ENCODE measurements at places on chromosomes 1 and 21.

DNA sequence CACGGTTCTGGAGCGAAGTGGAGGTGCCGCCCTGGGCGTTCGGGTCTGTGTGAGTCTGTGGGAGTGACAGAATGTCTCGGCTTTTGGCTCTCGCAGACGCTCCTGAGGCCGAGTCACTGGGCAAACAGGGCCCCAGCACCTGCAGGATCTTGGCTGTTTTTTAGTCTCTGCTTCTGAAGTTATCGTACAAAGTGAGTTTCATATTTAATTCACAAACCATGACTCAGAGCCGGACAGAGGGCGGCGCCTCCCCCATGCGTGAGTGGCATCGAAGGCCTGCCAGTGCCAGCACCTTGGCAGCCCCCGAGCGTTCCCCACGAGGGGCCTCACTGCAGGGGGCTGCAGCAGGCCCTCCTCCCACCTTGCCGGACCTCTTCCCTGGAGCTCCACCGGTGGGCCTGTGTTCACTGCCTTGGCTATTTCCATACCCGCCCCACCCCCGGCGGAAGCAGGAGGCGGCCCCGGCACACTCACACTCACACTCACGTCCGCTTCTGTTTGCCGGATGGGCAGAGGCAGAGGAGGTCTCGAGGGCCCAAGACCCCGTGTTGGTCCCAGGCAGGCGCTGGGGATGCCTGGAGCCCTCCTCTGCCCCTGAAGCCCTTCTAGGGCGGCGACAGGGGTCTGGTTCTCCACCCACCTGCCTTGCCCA, 56.3 kb downstream of the MORN1 start:
- DNase-seq, result no peak

- DNase-seq, result no peak
Measured at GRCh38 chr1:164561007-164561406, 2.0 kb downstream of the PBX1 start.

DNA sequence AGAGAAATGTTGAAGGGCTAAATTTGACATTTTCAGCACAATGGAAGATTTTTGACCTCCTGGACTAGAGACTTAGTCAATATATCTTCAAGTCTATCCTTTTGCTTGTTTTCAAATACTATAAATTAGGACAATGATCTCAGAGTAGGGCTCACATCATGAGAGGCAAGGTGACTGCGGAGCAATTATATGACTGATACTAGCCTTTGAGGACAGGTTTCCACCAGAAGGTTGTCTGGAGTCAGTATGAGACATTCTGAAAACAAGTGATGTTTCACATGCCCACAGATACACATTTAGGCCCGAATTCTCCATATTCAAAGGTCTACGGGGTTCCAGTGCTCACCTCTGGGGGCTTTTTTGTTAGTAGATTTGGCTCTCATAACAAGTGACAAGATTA, 142.3 kb upstream of the SAMSN1 start:
- no peak for DNase-seq

GRCh38 chr21:42251654-42252324, 32.8 kb downstream of the ABCG1 start:
- no peak for DNase-seq

DNA sequence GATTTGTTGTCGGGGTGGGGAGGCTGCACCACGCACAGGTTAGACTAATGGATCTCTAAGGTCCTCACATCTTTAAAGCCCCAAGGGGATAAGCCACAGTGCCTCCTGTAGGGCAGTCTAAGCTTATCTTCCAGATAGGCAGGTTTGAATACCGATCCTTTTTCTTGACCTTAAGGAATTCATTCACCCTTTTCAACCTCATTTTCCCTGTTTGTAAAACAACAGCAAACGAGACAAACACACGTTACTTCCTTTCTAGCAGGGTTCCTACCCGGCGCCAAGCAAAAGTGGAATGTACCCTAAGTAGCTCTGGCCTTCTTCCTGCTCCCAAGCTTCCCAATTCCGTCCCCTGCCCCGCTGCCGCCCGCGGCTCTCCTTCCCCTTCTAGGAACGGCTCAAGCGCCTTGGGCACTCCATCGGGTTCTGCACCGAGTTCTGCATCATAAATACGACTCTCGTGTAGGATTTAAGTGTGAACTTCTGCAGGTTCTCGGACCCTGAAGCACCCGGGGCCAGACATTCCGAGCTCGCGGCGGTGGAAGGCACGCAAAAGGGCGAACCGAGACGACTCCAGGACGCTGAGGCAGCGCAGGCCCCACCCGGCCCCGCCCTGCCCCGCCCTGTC, 548 bp upstream of the CDC20 start:
- no peak for DNase-seq

DNA sequence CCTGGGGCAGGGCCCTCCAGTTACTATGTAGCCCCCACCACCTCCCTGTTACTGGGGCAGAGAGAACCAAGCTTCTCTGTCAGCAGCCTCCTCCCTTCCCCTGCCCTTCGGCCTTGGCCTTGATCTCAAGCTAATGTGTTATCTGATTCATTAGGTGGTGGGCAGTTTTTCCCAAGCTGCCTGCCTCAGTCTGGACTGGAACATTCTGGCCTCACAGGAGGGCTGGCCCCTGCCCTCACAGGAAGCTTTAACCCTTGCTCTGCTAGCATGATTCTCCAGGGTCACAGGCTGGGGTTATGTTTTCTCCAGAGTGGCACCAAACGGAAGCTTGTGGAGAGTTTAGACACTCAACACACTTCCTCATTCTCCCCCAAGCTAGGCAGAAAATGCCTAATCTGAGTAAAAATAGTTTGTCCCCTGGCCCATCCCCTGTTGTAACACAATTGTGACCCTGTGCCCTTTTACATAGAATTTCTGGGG, 37.2 kb upstream of the SLC6A9 start:
- DNase-seq, result no peak

DNA sequence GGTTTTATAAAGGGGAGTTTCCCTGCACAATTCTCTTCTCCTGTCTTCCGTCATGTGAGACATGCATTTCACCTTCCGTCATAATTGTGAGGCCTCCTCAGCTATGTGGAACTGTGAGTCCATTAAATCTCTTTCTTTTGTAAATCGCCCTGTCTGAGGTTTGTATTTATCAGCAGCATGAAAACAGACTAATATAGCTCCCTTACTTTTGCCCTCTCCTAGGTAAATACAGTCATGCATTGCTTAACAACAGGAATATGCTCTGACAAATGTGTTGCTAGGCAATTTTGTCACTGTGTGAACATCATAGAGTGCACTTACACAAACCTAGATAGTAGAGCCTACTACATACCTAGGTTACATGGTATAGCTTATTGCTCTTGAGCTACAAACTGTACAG, 616.8 kb downstream of the RWDD3 start:
- DNase-seq, result no peak

DNA sequence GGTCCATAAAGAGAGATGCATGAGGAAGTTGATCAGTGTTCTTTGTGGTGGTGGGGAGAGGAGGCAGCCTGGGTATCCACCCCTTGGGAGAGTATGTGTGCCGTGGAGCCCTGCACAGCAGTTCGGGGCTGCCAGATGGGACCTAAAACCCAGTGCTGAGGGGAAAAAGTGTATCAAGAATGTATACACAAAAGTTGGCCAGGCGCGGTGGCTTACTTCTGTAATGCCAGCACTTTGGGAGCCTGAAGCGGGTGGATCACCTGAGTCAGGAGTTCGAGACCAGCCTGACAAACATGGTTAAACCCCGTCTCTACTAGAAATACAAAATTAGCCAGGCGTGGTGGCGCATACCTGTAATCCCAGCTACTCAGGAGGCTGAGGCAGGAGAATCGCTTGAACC, 4.1 kb upstream of the TTC4 start:
- no peak for DNase-seq

DNA sequence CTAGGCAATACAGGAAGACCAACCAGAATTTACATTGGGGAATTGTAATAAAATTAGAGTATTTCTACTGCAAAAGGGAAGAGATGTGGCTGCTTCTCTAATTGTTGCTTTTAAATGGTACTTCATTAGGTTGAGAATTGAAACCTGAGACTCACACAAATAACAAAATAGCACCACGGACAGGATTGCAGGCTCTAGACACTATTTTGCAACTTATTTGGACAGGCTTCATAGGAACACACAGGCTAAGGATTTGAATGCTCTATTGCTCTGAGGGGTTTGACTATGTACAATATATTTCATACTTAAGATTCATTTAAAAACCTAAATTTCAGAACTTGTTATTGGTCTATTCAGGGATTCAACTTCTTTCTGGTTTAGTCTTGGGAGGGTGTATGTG, 79.6 kb downstream of the ATP1B1 start:
- no peak for DNase-seq

GRCh38 chr1:172821609-172822274, 162.8 kb downstream of the FASLG start:
- DNase-seq, result no peak

- no peak for DNase-seq
Measured at GRCh38 chr1:167777269-167777650, 55.5 kb downstream of the MPZL1 start.

GRCh38 chr1:14593302-14593701, 5.2 kb upstream of the KAZN start:
- DNase-seq, result no peak

DNA sequence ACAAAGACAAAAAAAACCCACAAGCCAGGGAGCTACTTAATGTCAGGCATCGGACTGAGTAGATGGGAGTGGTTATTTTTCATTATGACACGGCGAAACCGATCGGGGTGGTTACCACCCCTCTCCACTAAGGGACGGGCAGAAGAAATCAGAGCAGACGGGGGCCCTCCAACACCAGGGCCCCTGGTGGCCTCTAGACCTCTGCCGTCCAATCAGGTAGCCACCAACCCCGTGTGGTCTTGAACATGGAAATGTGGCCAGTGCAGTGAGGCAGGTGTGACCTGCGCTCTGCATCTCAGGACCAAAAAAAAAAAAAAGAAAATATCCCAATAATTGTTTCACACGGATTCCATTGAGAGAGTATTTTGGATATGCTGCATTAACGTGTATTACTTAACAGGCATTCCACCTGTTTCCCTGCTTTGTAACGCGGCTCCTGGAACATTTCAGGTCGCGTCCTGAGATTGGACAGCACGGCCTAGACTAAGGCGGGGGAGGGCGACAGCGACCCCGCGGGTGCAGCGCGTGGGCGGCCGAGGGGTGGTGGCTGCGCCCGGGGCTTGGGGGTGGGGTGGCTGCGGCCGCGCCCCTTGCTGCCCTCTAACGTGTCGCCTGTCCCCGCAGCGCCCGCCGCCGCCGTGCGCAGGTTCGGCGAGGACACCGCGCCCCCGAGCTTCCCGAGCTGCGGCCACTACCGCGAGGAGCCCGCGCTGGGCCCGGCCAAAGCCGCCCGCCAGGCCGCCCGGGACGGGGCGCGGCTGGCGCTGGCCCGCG, 48.3 kb downstream of the SIM2 start:
- no peak for DNase-seq

All from astrocyte of the cerebellum (primary cell).